ENCODE measurements at places on chromosomes 5 and 9.

- DNase-seq = no peak
These were observed 181.1 kb upstream of the ELAVL2 start for GRCh38 chr9:24007185-24007584.

- DNase-seq = no peak
These were observed 46.3 kb downstream of the SLC36A1 start for GRCh38 chr5:151493665-151494064.

DNA sequence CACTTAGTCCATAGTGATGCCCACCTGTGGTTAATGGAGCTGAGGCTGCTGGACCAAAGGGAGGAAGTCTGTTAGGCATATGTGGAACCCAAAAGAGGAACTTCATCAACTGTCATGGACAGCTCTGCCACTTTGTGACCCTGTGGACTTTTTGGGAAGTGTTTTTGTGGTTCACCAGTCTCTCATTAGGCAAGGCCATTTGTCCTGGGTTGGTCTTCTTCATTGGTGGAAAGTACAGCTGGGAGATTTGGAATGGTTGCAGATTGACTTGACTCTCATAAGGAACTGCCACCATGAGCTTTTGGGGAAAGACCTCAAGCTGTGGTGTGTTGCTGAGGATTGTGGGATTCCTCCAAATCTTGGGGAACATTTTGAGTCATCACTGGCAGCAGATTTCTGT, 31.9 kb upstream of the IL12B start:
- DNase-seq = no peak

- no peak for DNase-seq
These were observed 23.0 kb downstream of the CDH10 start for GRCh38 chr5:24621792-24622191.

- DNase-seq = no peak
These were observed 12.0 kb downstream of the GPSM1 start for GRCh38 chr9:136339173-136339957.

All from stimulated activated CD4-positive, alpha-beta T cell treated with anti-CD3 and anti-CD28 coated beads, TNF-alpha, amount 100 ng/mL, for 48 hours (primary cell).